Heart right ventricle (tissue), 16 donors: ENCODE measurements at places on chromosomes 7 and 10. TPM values are rescaled to one million over a fixed set of nuclear protein-coding genes. Genes with fewer than 3 reads are reported as not detected.
A peak's percentile ranks its signal among the peaks of the same experiment; 100 is the strongest.

The SFRP5 gene
- 4.3 TPM for total RNA-seq

The STAG3 gene
- 1.5 TPM for total RNA-seq

The C10orf67 gene
- total RNA-seq, result 0.34 TPM

The SLC39A12 gene
- not detected for total RNA-seq

The FZD1 gene
- total RNA-seq, result 18.1 TPM

The MSS51 gene
- 5.0 TPM for total RNA-seq

The CALML3 gene
- total RNA-seq, result not detected

The IGF2BP3 gene
- total RNA-seq, result 0.20 TPM

DNA sequence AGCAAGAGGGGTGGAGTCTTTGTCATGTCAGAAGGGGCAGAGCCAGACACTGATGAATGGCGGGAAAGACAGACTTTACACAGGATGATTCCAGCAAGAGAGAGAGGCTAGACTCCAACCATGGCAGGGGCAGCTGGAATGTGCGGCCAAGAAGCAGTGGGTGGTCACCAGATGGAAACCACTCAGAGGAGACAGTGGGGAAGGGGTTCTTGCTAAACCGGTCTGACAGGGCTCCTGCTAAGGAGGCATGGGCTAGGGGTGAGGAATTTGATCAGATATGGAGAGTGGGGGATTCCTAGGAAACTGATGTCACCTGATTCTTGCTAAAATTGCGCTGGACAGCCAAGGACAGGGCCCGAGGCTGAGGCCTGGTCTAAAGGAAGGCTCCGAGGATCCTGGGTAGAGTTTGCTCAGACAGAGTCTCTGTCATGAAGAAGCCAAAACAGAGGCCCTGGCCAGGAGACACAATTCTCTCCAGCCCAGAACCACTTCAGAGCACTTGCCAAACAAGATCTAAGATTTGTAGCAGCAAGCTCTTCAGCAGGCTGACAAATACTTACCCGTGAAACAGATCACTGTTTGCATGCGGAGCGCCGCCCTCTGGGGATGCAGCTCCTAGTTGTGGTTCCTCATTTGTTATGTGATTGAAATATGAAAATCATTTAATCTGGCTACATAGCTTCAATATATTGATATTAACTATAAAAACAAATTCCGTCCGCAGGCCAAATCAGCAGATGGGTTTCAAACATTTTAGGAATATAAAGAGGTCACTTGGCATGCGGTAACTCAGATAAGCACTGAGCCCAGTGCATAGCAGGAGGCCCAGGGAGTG, 377.0 kb downstream of the TCERG1L start:
- H3K27ac ChIP-seq, result no peak overlapping the region
- H3K4me3 ChIP-seq, result no peak overlapping the region
- peaks cover 24% of the 10 kb centered on the region for H3K27me3 ChIP-seq
- H3K4me1 ChIP-seq, result no peaks in the 10 kb centered on the region

GRCh38 chr10:89332123-89332633, 4.4 kb downstream of the IFIT3 start:
- DNase-seq, result peak; percentile 53
- no peaks in the 10 kb centered on the region for H3K27me3 ChIP-seq
- no peaks in the 10 kb centered on the region for H3K36me3 ChIP-seq
- H3K27ac ChIP-seq, result peak overlapping the region; percentile 57
- H3K4me3 ChIP-seq, result peak overlapping the region; percentile 59

DNA sequence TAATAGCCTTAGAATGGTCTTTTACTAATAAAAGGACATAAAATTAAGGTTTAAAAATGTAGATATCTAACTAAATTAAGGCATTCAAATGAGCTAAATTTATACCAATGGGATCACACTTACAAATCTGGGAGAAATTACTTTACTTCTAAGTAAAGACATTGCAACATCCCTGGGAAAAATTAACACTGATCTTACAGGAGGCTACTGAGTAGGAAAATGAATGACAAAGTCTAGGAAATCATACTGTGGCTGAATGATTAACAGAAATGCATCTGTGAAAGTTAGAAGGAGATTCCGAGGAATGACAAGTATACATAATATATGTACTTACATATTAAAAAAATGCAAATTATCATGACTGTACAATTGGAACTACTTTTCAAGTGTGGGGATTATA, 38.3 kb downstream of the CACNA2D1 start:
- no peak overlapping the region for H3K27ac ChIP-seq
- no peak for DNase-seq

- H3K4me1 ChIP-seq, result no peaks in the 10 kb centered on the region
- no peaks in the 10 kb centered on the region for H3K27me3 ChIP-seq
- H3K27ac ChIP-seq, result no peak overlapping the region
- H3K36me3 ChIP-seq, result no peaks in the 10 kb centered on the region
Observed at GRCh38 chr7:27936047-27936767, 196.2 kb downstream of the TAX1BP1 start.

GRCh38 chr7:151046603-151047573, 1.4 kb upstream of the ASIC3 start:
- no peaks in the 10 kb centered on the region for H3K27me3 ChIP-seq
- H3K36me3 ChIP-seq, result no peaks in the 10 kb centered on the region
- H3K4me1 ChIP-seq, result peaks cover 8% of the 10 kb centered on the region
- no peak overlapping the region for H3K27ac ChIP-seq
- no peak for DNase-seq
- no peak overlapping the region for H3K4me3 ChIP-seq

DNA sequence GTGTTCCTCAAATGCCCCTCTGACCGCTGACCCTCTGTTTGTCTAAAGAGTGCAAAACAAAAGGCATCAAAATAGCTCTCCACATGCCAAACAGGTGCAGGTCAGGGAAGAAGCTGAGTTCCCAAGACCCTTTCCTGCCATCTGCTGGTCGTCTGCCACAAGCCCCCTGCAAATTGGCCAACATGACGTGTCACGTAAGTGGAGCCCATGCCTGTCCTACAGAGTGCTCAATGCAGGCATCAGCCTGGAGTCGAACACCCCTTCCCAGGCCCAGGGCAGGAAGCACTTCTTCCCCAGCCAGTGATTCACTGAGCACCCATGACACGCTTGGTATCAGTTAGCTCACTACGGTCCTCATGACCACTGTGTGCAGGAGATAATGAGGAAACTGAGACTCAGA, 14.1 kb downstream of the TMEM72 start:
- H3K27ac ChIP-seq, result no peak overlapping the region
- no peaks in the 10 kb centered on the region for H3K36me3 ChIP-seq
- DNase-seq, result no peak
- H3K27me3 ChIP-seq, result no peaks in the 10 kb centered on the region
- no peak overlapping the region for H3K4me3 ChIP-seq
- H3K4me1 ChIP-seq, result no peaks in the 10 kb centered on the region

- peaks cover 19% of the 10 kb centered on the region for H3K4me1 ChIP-seq
- no peaks in the 10 kb centered on the region for H3K36me3 ChIP-seq
- no peak overlapping the region for H3K27ac ChIP-seq
Observed at GRCh38 chr7:101905203-101905865, 87.9 kb downstream of the CUX1 start.

DNA sequence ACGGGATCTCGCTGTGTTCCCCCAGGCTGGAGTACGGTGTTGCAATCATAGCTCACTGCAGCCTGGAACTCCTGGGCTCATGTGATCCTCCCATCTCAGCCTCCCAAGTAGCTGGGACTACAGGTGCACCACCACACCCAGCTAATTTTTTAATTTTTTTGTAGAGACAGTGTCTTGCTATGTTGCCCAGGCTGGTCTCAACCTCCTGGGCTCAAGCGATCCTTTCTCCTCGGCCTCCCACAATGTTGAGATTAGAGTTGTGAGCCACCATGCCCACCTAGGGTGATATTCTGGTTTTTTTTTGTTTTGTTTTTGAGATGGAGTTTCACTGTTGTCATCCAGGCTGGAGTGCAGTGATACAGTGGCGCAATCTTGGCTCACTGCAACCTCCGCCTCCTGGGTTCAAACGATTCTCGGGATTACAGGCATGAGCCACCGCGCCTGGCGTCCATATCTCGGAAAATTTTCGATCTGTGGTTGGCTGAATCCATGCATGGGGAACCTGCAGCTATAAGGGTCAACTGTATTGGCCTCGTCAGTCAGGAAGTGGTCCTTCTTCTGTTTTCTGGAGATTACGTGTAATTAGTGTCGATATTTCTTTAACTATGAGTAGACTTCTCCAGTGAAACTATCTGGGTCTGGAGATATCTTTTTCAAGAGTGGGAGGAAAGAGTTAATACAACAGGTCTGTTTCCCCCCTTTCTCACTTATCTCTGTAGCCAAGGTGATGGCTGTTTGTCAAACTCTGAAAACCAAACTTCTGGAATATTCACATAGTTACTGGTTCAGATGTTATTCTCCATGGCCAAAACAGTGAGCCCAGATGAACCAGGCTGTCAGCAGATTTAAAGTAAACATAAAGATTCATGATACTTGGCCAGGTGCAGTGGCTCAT, 21.0 kb upstream of the FIS1 start:
- H3K4me1 ChIP-seq, result no peaks in the 10 kb centered on the region
- DNase-seq, result no peak
- no peaks in the 10 kb centered on the region for H3K27me3 ChIP-seq
- no peak overlapping the region for H3K4me3 ChIP-seq
- H3K27ac ChIP-seq, result no peak overlapping the region
- no peaks in the 10 kb centered on the region for H3K36me3 ChIP-seq

DNA sequence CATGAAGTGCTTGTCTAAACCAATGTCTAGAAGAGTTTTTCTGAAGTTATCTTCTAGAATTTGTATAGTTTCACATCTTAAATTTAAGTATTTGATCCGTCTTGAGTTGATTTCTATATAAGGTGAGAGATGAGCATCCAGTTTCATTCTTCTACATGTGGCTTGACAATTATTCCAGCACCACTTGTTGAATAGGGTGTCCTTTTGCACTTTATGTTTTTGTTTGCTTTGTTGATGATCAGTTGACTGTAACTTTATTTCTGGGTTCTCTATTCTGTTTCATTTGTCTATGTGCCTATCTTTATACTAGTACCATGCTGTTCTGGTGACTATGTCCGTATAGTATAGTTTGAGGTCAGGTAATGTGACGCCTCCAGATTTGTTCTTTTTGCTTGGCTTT, 426.6 kb upstream of the CHRM2 start:
- DNase-seq, result no peak
- no peaks in the 10 kb centered on the region for H3K27me3 ChIP-seq
- no peaks in the 10 kb centered on the region for H3K4me1 ChIP-seq
- H3K4me3 ChIP-seq, result no peak overlapping the region
- no peak overlapping the region for H3K27ac ChIP-seq

DNA sequence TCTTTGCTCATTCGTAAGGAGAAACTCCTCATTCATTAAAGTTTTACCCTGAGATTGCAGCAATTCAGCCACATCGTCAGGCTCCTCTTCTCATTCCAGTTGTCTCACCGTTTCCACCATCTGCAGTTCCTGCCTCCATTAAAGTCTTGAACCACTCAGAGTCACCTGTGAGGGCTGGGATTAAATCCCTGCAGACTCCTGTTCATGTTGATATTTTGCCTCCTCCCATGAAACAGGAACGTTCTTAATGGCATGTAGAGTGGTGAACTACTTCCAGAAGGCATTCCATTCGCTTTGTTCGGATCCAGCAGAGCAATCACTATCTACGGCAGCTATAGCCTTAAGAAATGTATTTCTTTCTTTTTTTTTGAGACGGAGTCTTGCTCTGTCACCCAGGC, 96.5 kb upstream of the FAM20C start:
- H3K36me3 ChIP-seq, result no peaks in the 10 kb centered on the region
- peaks cover under 1% of the 10 kb centered on the region for H3K4me1 ChIP-seq
- H3K27ac ChIP-seq, result no peak overlapping the region
- peaks cover 6% of the 10 kb centered on the region for H3K27me3 ChIP-seq

DNA sequence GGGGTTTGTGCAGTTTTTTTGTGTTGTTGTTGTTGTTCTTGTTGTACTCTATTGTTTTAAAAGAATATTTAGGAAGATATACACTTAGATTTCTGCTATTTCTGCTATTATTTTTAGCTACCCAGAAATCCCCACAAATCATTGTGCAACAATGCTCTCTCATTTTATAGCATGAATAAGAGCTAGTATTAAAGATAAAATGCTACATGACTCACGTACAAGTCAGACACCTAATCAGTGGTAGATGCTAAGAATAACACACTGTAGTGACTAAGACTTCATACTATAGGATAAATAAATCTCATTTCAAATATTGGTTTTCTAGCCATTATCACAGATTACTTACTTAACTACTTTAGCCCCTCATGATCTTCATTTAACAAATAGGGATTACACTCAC, 920.5 kb downstream of the KCNMA1 start:
- no peaks in the 10 kb centered on the region for H3K36me3 ChIP-seq
- H3K27ac ChIP-seq, result no peak overlapping the region
- H3K27me3 ChIP-seq, result no peaks in the 10 kb centered on the region
- DNase-seq, result no peak
- no peaks in the 10 kb centered on the region for H3K4me1 ChIP-seq

- no peak for DNase-seq
- H3K27me3 ChIP-seq, result no peaks in the 10 kb centered on the region
- H3K36me3 ChIP-seq, result no peaks in the 10 kb centered on the region
- H3K27ac ChIP-seq, result no peak overlapping the region
- no peaks in the 10 kb centered on the region for H3K4me1 ChIP-seq
Observed at GRCh38 chr10:20993830-20994527, 96.9 kb upstream of the NEBL start.

- no peak overlapping the region for H3K27ac ChIP-seq
- no peaks in the 10 kb centered on the region for H3K36me3 ChIP-seq
- H3K4me3 ChIP-seq, result no peak overlapping the region
- H3K27me3 ChIP-seq, result no peaks in the 10 kb centered on the region
Observed at GRCh38 chr10:60385399-60385738, 4.3 kb downstream of the ANK3 start.

GRCh38 chr10:119908166-119908565, 15.6 kb downstream of the SEC23IP start:
- no peak overlapping the region for H3K27ac ChIP-seq
- H3K4me3 ChIP-seq, result no peak overlapping the region
- no peaks in the 10 kb centered on the region for H3K4me1 ChIP-seq
- peaks cover 47% of the 10 kb centered on the region for H3K36me3 ChIP-seq

GRCh38 chr7:153402721-153403541, 643.4 kb downstream of the ACTR3B start:
- no peak overlapping the region for H3K4me3 ChIP-seq
- no peaks in the 10 kb centered on the region for H3K36me3 ChIP-seq
- no peaks in the 10 kb centered on the region for H3K27me3 ChIP-seq
- H3K4me1 ChIP-seq, result no peaks in the 10 kb centered on the region
- DNase-seq, result no peak

DNA sequence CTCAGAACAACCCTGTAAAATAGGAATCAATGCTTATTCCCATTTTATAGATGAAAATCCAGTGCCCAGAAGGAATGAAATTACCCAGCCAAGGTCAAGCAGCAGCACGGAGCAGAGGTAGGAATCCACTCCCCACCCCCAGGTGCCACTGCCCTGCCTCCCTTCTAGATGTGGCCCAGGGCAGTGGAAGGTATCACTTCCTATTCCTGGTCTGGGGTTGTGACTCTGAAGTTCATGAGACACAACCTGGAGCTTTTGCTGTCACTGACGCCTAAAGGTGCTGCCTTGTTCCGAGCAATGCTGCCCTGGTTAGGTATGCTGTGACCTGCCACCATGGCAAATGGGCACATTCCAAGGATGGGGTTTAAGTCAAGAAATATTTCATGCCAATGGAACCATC, 53.6 kb downstream of the PIK3AP1 start:
- H3K27ac ChIP-seq, result no peak overlapping the region
- no peak for DNase-seq
- H3K4me1 ChIP-seq, result no peaks in the 10 kb centered on the region
- H3K27me3 ChIP-seq, result no peaks in the 10 kb centered on the region
- H3K36me3 ChIP-seq, result no peaks in the 10 kb centered on the region
- H3K4me3 ChIP-seq, result no peak overlapping the region

- H3K36me3 ChIP-seq, result no peaks in the 10 kb centered on the region
- no peak overlapping the region for H3K4me3 ChIP-seq
- DNase-seq, result no peak
- no peak overlapping the region for H3K27ac ChIP-seq
Observed at GRCh38 chr10:131983780-131984179, 2.1 kb upstream of the BNIP3 start.

- H3K27ac ChIP-seq, result peak overlapping the region; percentile 68
- H3K27me3 ChIP-seq, result no peaks in the 10 kb centered on the region
- no peak overlapping the region for H3K4me3 ChIP-seq
- no peaks in the 10 kb centered on the region for H3K36me3 ChIP-seq
- no peak for DNase-seq
Observed at GRCh38 chr10:76309070-76309469, 877.6 kb downstream of the LRMDA start.
